ENCODE measurements at places on chromosomes 2 and 18.
A peak's percentile ranks its signal among the peaks of the same experiment; 100 is the strongest.

DNA sequence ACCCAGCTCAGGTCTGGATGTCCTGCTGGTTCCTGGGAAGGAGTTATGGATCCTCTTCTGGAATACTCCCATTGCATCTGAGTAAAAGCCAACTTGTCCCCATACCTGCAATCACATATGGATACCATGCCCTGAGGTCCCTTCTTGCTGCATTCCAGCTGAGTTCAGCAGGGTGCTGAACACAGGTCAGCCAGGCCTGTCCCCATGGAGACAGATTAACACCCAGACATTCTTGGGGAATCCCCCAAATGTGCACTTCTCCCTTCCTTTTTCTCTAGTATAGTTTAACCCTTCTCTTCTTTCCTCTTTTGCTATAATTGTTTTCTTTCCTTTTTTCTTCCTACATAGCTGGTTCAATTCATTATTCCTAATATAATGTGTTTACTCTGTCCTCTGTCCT is 799.6 kb upstream of the HS6ST1 start:
- no peak for DNase-seq

DNA sequence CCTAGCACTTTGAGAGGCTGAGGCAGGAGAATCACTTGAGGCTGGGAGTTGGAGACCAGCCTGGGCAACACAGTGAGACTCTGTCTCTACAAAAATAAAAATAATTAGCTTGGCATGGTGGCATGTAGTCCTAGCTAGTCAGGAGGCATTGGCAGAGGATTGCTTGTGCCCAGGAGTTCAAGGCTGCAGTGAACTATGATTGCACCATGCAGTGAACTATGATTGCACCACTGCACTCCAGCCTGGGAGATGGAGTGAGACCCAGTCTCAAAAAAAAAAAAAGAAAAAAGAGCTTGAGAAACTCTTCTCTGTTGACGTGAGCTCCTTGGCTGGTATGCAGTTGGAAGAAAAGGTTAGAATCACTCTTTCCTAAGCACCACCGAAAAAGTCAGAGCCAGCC is 125.1 kb upstream of the TNP1 start:
- DNase-seq: no peak

- no peak for DNase-seq
These were observed 48.5 kb upstream of the PGAP1 start for GRCh38 chr2:196974970-196975369.

DNA sequence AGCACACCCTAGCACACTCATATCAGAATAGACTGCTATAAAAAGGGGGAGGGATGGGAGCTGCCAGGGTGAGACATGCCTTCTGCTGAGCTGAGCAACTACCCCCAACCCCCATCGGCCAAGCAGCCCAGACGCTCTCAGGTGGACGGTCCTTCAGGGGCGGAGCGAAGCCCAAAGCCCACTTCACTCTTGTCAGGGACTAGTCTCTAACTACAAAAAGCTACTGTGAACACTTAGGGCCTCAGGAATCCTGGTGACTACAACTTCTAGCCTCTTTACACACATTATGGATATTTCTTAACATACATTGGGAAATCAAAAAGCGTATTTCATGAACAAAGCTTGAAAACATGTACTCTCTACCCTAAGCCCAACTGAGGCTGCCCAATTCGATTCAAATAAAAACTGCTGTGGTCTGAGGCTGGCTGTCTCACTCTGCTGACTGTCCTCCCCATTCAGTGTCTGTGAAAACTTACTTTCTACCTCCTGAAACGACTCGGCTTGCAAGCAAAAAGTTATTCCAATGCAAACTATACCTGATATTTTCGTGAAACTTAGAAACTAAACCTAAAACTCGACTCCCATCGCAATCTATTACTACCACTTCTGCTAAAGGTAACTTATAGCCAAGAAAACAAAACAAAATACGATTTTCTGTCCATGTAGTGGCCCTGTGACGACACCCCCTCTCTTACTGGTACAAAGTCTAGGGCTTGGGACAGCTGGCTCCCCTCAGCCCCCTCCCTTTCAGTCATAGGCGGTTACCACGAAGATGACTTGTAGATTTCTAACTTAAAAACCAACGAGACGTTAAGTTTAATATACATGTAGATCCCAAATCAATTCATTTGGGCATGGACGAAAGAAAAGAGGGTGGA is 1.2 kb downstream of the SERTAD2 start:
- DNase-seq: no peak

- DNase-seq: no peak
These were observed 479 bp downstream of the RNMT start for GRCh38 chr18:13726972-13727331.

GRCh38 chr2:95757988-95758387 is 166.2 kb downstream of the TRIM43 start:
- no peak for DNase-seq

GRCh38 chr2:238651306-238652052 is 196.4 kb upstream of the TWIST2 start:
- no peak for DNase-seq

DNA sequence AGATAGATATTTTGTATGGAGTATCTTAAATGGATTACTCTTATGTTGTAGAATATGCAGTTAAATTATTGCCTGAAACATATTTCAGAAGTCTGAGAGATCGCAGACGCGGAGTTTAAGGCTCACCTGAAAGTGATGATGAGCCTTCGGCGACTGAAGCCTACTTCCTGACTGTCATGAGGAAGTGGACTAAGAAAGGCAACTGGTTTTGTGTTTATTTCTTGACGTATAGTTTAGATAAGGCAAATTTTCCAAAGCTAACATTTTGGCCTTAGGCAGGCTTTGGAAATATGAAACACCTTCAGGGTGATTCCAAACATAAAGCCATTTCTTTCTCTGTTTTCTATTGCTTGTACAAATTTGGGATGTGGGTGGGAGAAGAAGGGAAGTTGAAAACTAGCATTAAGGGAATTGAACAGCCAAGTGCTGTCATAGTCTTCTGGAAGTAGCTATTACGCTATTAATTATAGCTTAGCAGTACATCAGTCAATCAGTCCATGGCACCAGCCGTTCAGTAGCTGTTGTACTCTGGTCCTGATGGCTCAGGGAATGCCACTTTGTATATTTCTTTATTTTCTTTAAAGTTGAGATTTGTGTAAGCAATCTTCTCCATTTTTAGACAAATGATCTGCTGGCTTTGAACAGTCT is 1.5 kb downstream of the GRHL1 start:
- DNase-seq: no peak

- no peak for DNase-seq
These were observed 419.5 kb upstream of the CELF4 start for GRCh38 chr18:37985126-37985525.

DNA sequence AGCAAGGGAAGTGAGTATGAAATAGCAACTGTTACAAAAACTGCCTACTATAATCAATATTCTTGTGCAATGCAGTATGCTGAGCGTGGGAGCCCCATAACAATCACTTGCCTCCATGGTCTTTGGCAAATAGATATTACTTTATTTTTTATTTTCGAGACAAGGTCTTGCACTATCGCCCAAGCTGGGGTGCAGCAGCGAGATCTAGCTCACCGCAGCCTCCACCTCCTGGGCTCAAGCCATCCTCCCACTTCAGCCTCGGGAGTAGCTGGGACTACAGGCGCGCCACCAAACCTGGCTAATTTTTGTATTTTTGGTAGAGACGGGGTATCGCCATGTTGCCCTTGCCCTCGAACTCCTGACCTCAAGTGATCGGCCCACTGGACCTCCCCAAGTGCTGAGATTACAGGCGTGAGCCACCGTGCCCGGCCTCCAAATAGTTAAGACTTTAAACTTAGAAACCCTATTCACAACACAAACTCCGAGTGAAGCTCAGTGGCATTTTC is 1.2 kb upstream of the CCNT2 start:
- peak; percentile 4 for DNase-seq

DNA sequence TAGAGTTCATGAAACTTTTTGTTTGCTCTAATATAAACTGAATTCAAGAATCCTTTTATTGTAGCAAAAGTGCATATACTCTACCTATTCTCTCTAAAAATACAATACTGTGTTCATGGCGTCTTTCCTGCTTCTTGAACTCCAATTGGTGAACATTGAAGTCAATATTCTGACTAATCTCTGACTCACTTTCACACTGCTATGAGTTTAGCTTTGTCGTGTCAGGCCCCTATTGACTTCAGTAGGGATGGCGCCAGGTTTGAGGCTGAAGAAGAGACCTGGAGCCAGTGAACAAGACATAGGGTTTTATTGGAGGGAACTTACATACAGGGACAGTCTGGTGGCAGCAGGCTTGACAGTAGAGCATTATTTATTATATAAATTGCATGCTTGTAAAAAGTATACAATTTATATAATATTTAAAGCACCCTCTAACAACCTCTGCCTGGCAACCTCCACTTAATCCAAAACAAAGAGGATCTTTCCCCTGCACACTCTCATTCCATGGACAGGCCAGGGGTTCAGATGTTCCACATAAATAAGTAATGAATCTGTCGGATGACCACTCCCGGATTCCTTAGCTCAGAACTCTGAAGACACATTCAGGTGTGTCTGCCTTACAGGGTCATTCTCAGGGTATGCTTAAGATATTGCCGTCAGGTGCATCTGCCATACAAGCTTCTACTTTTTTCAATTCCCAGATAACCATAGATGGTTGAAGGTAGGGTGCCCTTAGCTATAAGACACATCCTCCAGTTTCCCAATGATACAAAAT is 141.0 kb downstream of the CERS6 start:
- DNase-seq: no peak

DNA sequence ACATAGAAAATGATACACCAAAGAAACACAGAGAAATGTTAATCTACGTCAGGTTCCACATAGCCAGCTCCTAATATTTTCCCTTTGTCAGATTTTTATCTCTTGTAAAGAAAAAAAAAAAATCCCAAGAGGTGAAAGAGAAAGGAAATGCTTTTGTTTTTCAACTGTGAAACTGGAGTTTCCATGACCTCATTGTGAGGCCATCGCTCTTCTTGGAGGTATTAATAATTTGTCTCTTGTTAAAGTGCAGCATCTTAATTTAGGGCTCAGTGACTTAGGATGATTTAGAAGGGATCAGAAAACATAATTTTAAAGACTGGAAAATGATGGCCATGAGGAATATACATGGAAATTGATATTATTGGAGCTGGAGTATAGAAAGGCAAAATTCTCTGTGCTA is 21.7 kb downstream of the ARHGAP28 start:
- no peak for DNase-seq

- DNase-seq: no peak
These were observed 189.9 kb downstream of the INO80D start for GRCh38 chr2:205895981-205896655.

GRCh38 chr18:316393-316792 is 48.5 kb upstream of the THOC1 start:
- no peak for DNase-seq

DNA sequence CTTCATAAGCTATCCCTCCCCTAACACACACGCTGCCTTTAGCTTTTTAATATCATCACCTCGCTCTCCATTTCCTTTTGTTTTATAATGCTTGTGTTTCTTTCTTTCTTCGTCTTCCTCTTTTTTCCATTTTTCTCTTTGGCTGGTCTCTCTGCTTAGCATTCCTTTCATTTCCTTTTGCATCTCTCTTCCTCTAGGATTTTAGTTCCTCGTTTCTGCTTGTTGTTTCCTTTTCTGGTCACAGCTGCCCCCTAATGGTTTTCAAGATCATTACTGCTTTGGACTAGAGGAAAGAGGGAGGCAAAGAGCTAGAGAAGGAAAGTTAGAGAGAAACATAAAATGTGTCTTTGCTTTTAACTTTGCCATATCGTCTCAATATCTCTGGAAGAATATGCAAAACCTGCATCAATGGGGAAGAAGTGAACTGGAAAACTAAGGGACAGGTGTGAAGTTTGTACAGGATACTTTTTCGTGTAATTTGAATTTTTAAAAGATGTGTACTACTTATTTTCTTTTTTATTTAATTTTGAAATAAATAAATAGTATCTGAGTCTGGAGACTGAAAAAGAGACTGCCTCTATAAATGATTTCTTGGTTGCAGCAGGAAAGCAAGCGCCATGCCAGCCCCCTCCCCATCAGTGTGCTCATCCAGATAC is 6.3 kb upstream of the NRP2 start:
- DNase-seq: no peak

GRCh38 chr2:205688417-205689200 is 6.3 kb downstream of the NRP2 start:
- DNase-seq: no peak

- no peak for DNase-seq
These were observed 189.4 kb upstream of the GLI2 start for GRCh38 chr2:120546048-120546864.

DNA sequence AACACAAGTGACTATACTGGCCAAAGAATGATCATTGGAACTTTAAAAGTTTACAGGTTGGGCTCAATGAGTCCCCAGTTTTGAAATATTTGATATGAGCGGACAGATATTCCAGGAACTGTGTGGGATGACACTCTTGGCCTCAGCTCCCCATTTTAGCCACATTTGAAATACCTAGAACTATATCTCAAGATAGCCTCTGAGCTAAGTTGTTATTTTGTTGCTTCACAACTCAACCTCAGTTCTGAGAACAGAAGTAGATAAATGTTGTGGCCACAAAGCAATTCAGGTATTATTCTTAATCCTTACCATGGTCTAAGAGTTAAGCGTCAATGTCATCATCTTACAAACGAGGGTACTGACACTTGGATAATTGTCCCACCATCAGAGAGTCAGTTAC is 172.2 kb upstream of the SETBP1 start:
- no peak for DNase-seq

DNA sequence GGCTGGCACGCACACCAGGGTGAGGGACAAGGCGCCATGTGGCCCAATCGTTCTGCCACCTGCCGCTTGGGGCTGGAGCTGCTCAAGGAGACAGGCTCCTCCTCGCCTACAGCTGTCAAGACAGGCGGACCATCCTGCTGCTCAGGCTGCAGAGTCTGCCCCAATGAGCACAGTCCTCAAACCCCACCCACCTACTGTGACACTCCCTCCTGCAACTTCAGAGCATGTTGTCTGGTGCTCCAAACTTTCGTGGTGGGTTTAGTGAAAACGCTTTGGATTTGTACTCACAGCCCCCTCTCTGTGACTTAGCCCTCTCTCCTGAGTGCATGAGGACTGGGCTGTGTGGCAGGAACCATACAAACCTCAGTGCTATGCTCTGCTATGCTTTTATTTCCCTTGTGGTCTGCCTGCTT is 23.2 kb upstream of the SLC35F6 start:
- DNase-seq: no peak

- no peak for DNase-seq
These were observed 191.2 kb upstream of the SESTD1 start for GRCh38 chr2:179455824-179456223.

DNA sequence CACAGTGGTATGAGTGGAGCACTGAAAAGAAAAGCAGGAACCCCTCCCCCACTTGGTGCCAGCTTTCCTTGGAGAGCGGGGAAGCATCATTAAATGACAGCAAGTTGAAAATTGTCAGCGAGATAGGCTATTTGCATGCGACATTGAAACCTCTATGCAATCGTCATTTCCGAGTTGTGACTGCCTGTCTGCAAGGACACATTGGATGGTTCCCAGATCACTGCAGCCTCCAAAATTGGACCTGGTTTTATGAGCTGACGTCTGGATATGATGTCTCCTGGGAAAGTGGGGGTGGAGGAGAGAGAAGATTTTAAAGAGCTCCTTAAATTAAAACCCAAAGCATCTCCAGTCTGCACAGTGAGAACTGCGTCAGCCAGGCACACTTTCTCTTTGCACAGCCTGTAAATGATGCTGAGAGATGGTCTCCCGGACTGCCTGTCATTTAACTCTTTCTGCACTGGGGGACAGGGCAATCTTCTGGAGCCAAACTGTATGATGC is 57.8 kb upstream of the KIF5C start:
- no peak for DNase-seq

Measured in stimulated activated naive B cell treated with anti-CD40 and anti-IgM and Interleukin-4, amounts not matched to agents 10 μg/mL and 1 μg/mL and 100 μg/mL, for 72 hours (primary cell).